Activated naive CD4-positive, alpha-beta T cell treated with Interleukin-2 at 50 U/mL for 16 hours (primary cell): ENCODE measurements at places on chromosomes 16 and 17.

DNA sequence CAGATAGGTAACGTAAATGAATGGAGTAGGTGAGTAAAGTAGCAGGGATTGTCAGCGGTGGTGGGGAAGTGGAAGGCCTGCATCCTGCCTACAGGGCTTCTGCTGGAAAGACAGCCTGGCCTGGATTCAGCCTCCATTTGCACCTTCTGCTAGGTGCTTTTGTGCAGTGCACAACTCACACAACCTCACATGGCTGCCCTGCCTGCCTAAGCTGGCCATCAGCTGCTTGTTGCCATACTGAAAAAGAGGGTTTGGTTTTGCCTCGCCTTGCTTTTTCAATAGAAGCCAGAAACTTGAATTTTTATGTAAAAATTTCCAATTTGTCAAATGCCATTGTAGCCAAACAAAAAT lies 36.3 kb downstream of the SOST start:
- no peak for DNase-seq

DNA sequence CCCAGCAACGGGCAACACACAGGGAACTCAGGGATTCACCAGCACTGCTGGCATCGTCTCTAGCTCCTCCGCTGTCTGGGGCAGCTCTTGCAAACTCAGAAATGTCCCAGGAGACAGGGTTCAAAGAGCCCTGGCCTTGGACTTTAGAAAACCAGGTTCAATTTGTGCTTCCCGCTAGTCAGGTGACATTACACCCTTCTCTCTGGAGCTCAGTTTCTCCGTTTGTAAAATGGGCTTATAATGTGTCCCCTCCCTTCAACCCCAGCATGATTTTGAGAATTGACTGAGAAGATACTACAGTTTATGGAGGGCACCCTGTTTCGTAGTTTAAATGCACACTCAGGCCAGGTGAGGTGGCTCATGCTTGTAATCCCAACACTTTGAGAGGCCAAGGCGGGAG lies 1.9 kb upstream of the MYCBPAP start:
- no peak for DNase-seq

DNA sequence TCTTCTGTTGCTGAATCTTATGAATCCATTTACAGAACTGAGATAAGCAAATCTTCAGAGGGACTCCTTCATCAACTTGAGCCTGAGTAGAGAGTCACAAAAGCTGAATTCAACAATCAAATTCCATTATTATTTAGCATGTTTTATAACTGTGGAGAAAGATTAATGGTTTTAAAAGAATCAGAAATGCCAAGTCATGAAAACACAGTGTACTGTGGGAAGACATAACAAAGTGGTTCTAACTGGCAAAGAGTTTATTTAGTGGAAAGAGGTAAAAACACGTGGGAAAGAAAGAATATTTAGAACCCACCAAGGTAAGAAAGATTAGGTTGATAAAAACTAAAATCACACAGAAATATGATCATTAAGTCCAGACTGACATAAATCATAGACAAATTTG lies 5.0 kb downstream of the ERI2 start:
- no peak for DNase-seq

- DNase-seq, result peak; percentile 43
Measured at GRCh38 chr17:76492989-76493501, 8.2 kb downstream of the RHBDF2 start.

GRCh38 chr17:68249354-68249765 lies 1.5 kb downstream of the AMZ2 start:
- peak; percentile 23 for DNase-seq

GRCh38 chr16:22217890-22218730 lies 12.0 kb downstream of the EEF2K start:
- no peak for DNase-seq

- no peak for DNase-seq
Measured at GRCh38 chr17:4895657-4896331, 3.5 kb upstream of the C17orf107 start.

DNA sequence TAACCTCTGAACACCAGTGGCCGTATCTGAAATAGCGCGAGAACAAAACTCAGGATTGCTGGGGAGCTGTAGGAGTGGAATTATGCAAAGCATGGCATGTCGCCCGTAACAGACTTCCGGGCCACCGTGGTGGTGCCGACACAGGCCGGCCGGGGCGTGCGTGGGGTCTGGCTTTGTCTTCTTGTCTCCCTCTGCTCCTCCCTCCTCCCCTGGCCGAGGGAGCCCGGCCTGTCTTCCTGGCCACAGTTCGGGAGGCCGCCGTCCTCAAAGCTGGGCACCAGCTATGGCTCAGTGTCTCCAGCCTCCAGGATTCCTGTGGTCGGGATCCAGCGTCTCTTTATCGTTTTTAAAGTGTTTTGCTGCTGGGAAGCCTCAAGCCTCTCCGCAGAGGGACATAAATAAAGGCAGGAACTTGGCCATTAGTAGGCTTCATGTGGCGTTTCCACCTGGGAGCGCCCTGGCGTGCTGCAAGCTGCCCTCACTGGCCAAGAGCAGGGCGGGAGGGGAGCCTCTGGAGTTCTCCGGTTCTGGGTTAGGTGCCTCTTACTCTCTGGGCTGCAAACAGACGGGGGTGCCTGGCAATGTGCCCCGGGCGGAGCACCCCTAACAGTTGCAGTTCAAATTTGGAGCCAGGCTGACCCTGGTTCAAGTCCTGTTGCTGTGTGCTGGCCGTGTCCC lies 22.0 kb upstream of the NPTX1 start:
- no peak for DNase-seq

- DNase-seq, result no peak
Measured at GRCh38 chr17:20035501-20035900, 26.3 kb downstream of the SPECC1 start.

GRCh38 chr16:26645614-26646013 lies 421.1 kb upstream of the C16orf82 start:
- peak; percentile 22 for DNase-seq
